ENCODE measurements at places on chromosomes 7 and 10.

DNA sequence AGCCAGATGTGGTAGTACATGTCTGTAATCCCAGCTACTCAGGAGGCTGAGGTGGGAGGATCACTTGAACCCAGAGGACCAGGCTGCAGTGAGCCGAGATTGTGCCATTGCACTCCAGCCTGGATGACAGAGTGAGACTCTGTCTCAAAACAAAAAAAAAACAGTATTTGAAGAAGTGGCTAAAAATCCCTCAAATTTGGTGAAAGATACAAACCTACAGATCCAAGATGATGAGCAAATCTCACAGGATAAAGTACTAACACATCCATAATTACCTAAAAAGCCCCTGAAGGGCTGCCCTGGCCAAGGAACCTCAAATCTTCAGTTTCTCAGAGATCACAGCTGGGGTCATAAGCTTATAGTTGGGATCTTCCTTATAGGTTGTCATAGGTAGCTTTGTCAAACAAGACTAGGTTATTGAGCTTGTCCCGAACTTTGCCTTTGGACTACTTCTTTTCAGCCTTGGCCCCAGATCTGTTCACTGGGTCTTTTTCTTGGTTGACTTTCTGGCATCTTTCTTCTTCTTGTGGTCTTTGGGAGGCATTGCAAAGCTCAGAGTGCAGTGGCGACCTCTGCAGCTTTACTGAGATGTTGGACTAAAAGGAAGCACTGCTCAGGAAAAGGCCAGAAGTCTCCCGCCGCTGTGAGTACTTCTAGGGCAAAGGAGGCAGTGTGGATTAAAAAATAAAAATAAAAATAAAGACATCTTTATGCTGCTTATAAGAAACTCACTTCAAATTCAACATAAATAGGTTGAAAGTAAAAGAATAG, 28.6 kb upstream of the SAR1A start:
- no peak for DNase-seq

DNA sequence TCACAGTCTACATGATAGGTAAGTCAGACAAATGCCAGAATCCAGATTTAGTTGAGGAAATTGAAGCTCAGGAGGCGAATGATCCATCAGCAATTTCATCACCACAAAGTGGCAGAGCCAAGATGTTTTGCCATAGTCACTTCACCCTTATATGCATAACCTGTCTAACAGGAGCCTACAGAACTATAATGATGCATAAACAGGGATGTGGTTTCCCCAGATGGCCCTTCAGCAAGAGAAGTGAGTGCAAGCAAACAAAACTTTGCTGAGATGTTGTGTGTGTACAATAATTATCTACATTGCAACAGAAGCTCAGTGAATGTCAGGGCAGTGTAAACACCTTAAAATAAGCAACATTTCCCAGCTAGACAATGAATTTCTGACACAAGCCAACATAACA, 28.6 kb downstream of the PON3 start:
- DNase-seq, result no peak

DNA sequence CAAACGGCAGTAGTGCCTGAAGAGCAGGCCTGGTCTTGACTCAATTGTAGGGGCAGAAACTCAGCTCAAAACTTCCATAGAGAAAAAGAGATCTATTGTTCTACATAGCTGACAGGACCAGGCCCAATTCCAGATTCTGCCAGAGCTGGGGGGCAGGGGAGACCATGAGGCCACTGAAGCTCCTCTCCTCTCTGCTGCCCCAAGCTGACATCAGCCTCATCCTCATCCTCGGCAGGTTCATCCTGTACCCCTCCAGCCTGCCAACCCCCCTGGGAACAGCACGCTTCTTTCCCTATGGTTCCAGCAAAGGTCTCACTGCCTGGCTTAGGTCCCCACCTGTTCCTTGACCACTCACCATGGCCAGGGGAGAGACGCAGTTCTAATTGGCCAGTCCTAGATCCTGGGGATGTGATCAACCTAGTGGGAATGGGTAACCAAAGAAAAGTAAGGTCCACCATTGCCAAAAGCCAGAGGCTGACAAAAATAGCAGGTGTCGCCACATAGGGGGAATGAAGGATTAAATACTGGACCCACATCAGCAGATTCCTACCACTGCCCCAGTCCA, 42.9 kb downstream of the CCDC3 start:
- DNase-seq, result no peak

- no peak for DNase-seq
Observed at GRCh38 chr7:106609416-106609815, 51.5 kb downstream of the CCDC71L start.

- no peak for DNase-seq
Observed at GRCh38 chr10:21512573-21513404, 12.7 kb downstream of the SKIDA1 start.

DNA sequence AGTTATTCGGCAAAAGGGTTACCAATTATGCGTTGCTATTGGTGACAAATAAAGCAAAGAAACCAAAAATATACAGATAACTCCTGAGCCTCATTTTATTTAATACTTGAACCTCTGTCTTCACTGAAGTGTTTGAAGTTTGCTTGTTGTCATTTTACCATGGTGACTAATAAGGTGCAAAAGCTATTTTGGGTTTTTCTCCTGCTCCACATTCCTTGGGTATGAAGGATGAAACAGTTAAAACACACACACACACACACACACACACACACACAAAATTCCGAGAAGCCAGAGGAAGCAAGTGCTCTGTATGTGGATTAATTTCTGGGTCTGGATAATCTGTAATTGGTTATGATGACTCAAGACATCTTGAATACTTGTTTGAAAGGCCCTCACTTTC, 246.5 kb downstream of the COBL start:
- DNase-seq, result no peak

DNA sequence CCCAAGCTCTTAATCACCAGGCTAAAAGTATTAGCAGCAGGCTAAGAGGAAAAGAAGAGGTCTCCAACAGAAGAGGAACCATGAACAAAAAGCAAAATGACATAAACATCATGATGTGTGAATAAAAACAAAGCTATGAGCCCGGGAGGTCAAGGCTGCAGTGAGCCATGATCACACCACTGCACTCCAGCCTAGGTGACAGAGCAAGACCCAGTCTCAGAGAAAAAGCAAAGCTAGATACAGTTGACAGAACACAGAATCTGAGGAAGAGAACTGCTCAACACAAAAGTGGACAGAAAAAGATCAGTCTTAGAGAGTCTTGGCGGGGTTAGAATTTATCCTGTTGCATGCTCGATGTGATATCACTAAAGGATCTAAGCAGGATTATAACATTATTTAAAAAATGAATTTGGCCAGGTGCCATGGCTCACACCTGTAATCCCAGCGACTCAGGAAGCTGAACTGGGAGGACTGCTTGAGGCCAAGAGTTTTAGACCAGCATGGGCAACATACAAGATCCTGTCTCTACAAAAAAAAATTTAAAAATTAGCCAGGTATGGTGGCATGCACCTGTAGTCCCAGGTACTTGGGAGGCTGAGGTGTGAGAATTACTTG, 37.5 kb downstream of the NT5C2 start:
- no peak for DNase-seq
